ENCODE measurements at places on chromosomes 16 and 17.

GRCh38 chr17:70111201-70111600, 36.2 kb downstream of the KCNJ16 start:
- no peak for DNase-seq

- DNase-seq: no peak
Measured at GRCh38 chr16:3935921-3936320, 55.4 kb upstream of the CREBBP start.

DNA sequence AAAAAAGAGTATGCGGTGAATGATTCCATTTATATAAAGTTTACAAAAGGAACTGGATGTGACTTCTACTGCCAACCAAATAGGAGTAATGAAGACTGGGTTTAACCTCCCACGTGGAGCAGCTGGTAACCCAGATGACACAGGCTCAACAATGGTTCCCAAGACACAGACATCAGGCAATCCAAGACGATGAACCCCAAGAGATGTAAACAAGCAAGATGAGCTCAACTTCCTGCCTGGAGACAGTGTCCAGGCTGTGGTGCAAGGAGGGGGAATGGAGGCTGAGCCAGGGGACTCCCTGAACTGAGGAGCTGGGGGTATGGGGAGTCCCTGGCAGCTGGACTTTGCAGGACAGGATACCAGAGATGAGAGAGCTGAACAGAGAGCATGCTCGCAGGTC, 104.7 kb downstream of the LITAF start:
- DNase-seq: no peak

- no peak for DNase-seq
Measured at GRCh38 chr16:28202147-28202746, 9.5 kb downstream of the XPO6 start.

- DNase-seq: no peak
Measured at GRCh38 chr17:81090361-81091136, 55.6 kb downstream of the BAIAP2 start.

- DNase-seq: no peak
Measured at GRCh38 chr16:23724785-23725131, 11.7 kb upstream of the ERN2 start.

GRCh38 chr17:78381601-78382232, 3.3 kb downstream of the PGS1 start:
- no peak for DNase-seq

DNA sequence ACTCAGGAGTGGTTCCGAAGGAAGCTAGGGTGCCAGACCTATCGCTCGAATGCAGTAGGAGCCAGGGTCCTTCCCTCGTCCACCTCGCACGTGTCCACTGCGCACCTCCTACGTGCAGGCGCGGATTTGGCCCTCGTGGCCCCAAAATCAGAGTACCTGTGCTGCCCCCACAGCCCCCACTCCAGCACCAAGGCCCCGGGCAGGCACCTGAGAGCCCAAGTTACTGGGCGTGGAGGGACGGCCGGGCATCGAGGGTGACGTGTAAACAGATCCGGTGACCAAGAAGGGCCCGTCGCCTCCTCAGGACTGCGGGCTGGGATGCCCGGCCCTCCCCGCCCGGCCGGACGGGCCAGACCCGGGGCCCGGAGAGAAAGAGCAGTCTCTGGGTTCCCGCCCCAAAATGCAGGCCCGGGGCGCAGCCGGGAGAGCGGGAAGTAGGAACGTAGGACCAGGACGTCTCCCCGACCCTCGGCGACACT, 492 bp downstream of the SLC25A39 start:
- no peak for DNase-seq

- DNase-seq: no peak
Measured at GRCh38 chr16:11171448-11171709, 84.6 kb downstream of the SOCS1 start.

GRCh38 chr17:40038882-40039513, 15.2 kb downstream of the MED24 start:
- DNase-seq: no peak

- no peak for DNase-seq
Measured at GRCh38 chr17:44778656-44779210, 19.9 kb downstream of the ADAM11 start.

- no peak for DNase-seq
Measured at GRCh38 chr16:73420676-73421075, 372.7 kb upstream of the ZFHX3 start.

DNA sequence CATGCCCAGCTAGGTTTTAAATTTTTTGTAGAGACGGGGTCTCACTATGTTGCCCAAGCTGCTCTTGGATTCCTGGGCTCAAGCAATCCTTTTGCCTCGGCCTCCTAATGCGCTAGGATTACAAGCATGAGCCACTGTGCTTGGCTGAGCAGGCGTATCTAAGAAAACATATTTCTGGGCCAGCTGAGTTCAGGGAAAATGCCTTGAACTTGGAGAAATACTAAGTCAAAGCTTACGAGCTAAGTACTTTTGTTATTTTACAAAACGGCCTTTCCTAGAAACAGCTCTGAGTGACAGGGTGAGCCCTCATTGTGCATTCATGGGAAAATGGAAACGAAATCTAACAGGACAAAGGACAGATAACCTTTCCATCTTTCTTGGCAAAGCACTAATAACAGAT, 24.7 kb downstream of the DNAI2 start:
- no peak for DNase-seq

- DNase-seq: no peak
Measured at GRCh38 chr16:85383836-85384832, 229.0 kb upstream of the GSE1 start.

GRCh38 chr17:3998436-3998835, 34.2 kb upstream of the ATP2A3 start:
- no peak for DNase-seq

- no peak for DNase-seq
Measured at GRCh38 chr16:30482366-30482765, 9.8 kb downstream of the ITGAL start.

- DNase-seq: no peak
Measured at GRCh38 chr16:63614429-63614828, 1507.4 kb downstream of the CDH11 start.

- DNase-seq: no peak
Measured at GRCh38 chr16:21283521-21284289, 5.6 kb upstream of the CRYM start.

DNA sequence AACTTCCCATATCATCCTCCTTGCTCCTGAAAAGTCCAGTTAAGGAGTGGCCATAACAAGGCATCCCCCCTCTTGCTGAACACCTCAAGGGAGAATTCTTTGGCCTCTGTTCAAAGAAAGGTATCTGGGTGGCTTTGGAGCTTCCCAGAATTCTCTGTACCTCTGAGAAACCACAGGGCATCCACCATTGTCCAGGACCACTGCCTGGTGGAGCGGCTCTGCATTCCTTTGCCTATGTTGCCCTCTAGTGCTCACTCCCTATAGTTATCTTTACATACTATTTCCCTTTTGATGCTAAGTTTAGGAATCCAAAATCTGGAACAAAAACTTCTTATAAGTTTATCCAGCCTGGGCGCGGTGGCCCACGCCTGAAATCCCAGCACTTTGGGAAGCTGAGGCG, 30.3 kb downstream of the CHD9NB start:
- peak; percentile 15 for DNase-seq

All from fibroblast of skin of left biceps (primary cell).